ENCODE measurements at places on chromosomes 5 and 9. TPM values are rescaled to one million over a fixed set of nuclear protein-coding genes. Genes with fewer than 3 reads are reported as not detected.

- DNase-seq: peak; percentile 97
Observed at GRCh38 chr5:146079695-146080373, 25.5 kb downstream of the PLAC8L1 start.

DNA sequence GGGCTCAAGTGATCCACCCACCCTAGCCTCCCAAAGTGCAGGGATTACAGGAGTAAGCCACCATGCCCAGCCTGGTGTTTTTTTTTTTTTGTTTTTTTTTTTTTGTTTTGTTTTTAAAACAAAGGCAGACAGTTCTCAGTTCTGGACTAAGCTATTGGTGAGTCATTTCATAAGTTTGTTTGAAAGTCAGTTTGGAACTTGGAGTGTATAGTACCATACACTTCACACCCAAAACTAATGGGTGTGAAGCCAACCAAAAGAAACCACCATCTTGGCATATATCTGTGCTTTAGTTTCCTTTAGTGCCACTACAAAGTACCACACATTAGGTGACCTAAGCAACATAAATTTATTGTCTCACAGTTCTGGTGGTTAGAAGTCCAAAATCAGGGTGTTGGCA, 13.4 kb downstream of the MAST4 start:
- no peak for DNase-seq

DNA sequence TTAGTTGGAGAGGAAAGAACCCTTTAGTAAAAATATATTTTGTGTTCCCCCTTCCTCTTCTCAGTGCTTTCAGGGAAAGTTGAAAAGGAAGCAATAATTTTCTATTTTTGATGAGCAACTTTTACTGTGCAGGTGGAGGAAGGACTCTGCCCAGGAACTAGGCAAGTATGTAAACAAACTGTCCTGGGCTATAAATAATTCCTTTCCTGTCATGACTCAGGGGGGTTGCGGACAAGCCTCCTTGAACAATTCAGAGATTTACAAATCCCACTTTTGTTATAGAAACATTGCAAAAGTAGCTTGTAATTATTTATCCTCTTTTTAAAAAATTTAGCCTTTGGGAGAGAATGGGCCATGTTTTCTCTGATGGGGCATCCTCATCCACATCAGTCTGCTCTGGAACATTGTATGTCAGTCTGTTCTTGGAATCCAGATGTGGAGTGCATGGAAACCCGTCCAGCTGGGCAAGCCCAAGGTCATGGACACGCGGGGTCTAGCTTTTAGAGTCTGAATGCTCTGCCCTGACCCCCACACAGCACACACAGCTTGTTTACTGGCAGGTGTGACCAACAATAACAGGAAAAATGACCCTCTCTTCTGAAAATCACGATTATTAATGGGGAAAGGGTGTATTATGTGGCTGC, 127.6 kb downstream of the GADD45G start:
- DNase-seq: no peak

DNA sequence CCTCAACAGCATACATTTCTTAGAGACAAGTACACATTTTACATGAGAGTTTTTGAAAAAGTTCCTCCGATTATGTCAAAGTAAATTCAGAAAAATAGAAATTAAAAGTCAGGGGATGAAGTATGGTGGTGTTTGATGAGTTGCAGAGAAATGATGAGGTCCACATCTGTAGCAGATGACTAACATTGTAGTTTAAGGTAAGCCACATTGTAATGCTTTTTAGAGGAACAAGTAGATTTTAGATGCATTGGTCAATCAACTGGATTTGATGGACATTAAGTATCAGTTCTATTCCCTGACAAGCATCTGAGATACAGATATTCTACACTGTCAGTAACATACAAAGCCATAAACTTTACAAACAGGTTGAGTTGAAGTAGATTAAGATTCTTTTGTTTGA, 402.4 kb upstream of the RORB start:
- no peak for DNase-seq

GRCh38 chr9:75993434-75993833, 103.0 kb downstream of the PCSK5 start:
- peak; percentile 95 for DNase-seq

DNA sequence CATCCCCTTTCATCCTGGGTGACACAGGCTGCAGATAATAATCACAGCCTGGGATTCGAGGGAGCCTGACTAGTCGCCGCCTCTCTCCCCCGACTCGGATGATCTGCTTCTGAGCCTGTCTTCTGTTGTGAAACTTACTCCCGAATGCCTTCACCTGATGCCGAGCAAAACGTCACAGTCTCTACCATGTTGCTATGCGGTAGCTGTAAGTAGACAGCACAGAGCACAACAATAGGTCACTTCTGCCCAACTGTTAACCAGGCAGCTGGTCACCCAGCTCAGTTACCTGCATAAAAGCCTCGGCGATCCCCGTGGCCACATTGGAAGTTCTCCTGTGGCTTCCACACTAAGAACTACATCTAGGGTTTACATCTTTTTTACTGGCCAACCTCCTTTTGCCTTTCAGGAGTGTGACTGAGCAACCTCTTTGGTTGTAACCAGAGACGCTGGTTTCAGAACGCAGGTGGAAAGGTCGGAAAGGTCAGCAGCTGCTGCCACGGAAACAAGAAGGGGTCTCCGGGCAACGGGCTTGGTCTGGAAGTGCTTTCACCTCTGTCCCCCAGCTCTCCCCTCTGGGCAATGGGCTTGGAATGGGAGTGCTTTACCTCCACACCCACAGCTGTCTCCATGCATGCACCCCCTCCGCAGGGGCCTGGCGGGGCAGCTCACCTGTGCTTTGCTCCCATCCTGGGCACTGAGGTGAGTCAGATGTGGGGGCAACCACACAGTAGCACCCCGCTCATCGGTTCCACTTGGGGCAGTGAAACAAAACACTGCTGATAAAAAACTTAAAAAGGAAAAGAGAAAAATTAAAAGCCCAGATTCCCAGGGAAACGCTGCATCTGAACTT, 7.6 kb upstream of the PPP1R26 start:
- DNase-seq: no peak

GRCh38 chr5:44539602-44539919, 150.3 kb upstream of the FGF10 start:
- no peak for DNase-seq

- DNase-seq: peak; percentile 62
Observed at GRCh38 chr9:99365233-99365980, 143.3 kb downstream of the SEC61B start.

GRCh38 chr5:91182763-91183162, 200.4 kb downstream of the ARRDC3 start:
- DNase-seq: no peak

DNA sequence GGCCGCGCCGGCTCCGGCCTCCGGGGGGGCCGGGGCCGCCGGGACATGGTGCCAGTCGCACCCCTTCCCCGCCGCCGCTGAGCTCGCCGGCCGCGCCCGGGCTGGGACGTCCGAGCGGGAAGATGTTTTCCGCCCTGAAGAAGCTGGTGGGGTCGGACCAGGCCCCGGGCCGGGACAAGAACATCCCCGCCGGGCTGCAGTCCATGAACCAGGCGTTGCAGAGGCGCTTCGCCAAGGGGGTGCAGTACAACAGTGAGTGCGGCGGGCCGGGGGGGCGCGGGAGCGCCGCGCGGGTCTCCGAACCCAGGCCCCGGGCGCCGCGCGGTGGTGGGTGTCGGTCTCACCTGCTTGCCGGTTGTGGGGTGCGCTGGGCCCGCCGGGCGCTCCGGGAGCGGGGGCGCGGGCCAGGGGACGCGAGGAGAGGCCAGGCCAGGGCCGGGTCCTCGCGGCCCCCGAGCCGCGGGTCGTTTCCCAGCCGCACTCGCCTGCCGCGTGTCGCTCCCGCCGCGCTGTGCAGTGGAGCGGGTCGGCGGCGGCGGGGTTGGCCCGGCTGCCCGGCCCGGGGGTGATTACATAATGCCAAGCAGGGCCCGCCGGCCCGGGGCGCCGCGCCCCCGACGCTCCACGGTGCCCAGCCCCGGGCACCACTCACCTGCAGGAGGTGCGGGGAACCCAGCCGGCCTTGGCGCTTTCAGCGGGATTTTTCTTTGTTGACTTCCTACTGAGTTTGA, 492 bp downstream of the RABL6 start:
- no peak for DNase-seq

DNA sequence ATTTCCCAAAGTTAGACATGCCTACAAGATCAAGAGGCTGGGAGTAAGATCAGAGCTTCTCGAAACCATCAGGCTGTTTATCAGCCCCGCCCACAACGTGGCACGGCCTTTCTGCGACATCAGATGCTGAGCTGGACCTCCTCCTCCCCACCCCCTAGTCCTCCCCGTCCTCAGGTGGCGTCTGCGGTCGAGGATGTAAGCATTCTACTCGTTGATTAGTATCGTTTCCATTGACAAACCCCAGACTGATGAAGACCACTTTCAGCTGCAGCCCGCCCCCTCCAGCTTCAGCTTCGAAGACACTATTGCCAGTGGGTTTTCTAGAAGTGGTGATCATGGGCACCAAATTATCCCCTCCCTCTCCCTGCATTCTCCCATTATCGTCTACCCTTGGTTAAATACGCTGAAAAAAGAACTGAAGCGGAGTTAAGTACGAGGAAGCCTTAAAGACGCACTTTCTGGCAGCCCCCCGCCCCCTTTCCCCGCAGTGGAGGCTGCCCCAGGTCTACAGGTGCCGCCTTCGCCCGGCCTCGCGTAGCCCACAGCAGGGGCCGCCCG, 1.1 kb downstream of the PPIC start:
- DNase-seq: no peak

GRCh38 chr9:134276453-134277245, 49.6 kb upstream of the RXRA start:
- no peak for DNase-seq

DNA sequence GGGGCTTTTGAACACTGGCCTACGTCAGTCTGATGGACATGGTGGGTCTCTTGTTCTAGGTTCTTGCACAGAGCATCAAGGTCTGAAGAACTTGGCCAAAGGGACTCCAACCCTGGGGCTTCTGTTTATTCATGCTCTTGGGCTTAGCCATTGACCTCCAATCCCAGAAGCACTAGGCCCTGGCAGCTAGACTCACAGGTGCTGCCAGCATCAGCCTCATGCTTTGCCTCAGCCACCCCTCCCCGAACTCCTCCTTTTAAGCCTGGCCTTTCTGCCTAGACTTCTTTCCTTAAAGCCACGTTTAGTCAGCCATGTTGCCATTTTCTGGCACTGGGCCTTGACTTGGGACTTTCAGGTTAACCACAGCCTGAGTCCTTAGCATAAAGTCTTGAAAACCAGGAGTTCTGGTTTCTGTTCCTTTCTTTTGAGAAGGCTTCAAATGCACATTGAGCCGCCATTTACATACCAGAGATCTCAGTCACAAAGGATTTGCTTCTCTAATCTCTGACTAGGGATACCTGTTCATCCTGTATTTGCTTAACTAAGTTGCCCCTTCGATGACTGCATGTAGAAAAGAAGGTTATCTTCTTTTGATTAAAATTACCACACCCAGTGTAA, 54.7 kb downstream of the ANGPTL2 start:
- DNase-seq: no peak

- no peak for DNase-seq
Observed at GRCh38 chr5:132896685-132897084, 23.2 kb downstream of the LEAP2 start.

- DNase-seq: no peak
Observed at GRCh38 chr5:90287036-90287435, 122.5 kb downstream of the CETN3 start.

GRCh38 chr9:137397675-137398423, 25.1 kb downstream of the EXD3 start:
- DNase-seq: no peak

GRCh38 chr9:17088566-17088965, 46.3 kb upstream of the CNTLN start:
- DNase-seq: peak; percentile 4

- no peak for DNase-seq
Observed at GRCh38 chr9:36742264-36742663, 169.6 kb downstream of the MELK start.

GRCh38 chr5:6522331-6522730, 73.7 kb downstream of the UBE2QL1 start:
- DNase-seq: no peak

DNA sequence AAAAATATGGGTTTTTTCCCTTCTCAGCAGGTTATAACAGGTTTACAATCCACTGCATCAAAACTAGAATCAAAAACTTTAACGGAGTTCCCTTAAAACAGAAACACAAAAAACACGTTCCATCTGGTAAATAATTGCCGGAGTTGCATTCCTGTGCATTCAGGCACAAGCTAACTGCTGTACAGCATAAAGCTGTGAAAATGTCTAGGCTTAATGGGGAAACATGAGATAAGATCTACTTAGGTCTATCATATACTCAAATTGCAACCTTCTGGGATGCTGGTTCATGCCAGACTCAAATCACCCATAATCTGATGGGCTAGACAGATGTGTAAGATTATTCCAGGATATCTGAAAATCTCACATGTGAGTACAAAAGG, 265.3 kb downstream of the DOCK8 start:
- DNase-seq: no peak

GRCh38 chr9:2336055-2336454, 285.5 kb upstream of the VLDLR start:
- no peak for DNase-seq

DNA sequence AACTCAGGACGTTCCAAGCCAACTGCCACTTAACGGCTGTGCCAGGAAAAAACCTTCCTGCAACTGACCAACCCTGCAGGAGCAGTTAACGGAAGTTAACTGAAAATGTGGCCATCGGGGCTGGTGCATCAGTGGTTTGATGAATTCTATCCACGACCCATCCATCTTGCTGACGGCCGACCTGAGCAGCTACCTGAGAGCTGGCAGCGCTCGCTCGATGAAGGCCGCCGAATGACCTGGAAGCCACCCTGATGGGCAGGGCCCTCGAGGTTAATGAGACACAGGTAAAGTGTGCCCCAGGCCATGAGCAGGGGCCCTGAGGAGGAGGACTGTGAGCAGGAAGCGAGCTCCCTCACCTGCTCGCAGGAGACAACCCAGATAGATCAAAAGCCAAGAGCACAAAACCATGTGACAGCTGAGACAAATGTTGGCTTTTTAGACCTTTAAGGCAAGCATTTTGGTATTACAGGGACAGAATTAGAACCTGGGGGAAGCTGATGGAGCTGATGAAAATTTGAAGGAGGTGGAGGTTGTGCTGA, 35.3 kb upstream of the FLT4 start:
- no peak for DNase-seq

GRCh38 chr9:117809751-117810150, 105.5 kb downstream of the TLR4 start:
- DNase-seq: peak; percentile 9

- DNase-seq: no peak
Observed at GRCh38 chr9:26597542-26598149, 295.0 kb downstream of the CAAP1 start.

GRCh38 chr5:78920604-78921003, 64.5 kb downstream of the ARSB start:
- peak; percentile 11 for DNase-seq

GARIN3 gene
- not detected for total RNA-seq

IDNK gene
- total RNA-seq: 2.2 TPM

SLC4A9 gene
- not detected for total RNA-seq

C9orf57 gene
- not detected for total RNA-seq

TAF11L5 gene
- not detected for total RNA-seq

FAM169A gene
- total RNA-seq: 6.6 TPM

SH2D3C gene
- not detected for total RNA-seq

GNA14 gene
- total RNA-seq: not detected

SYNPO gene
- 5.3 TPM for total RNA-seq

STKLD1 gene
- not detected for total RNA-seq

CSF1R gene
- total RNA-seq: 2.3 TPM

YTHDC2 gene
- 12.2 TPM for total RNA-seq

SVEP1 gene
- not detected for total RNA-seq

PTPN3 gene
- 5.0 TPM for total RNA-seq

ZNF354C gene
- 1.7 TPM for total RNA-seq

C8G gene
- 0.47 TPM for total RNA-seq

SLC6A18 gene
- not detected for total RNA-seq

SLC25A2 gene
- total RNA-seq: not detected

TNIP1 gene
- 72.9 TPM for total RNA-seq

DAB2 gene
- total RNA-seq: 8.8 TPM

All from HT1080 (cell line).